ENCODE measurements at places on chromosomes 12 and 14.
A peak's percentile ranks its signal among the peaks of the same experiment; 100 is the strongest.

- DNase-seq = peak; percentile 8
Observed at GRCh38 chr12:95859344-95859816, 628 bp downstream of the SNRPF start.

GRCh38 chr12:54373649-54374561 lies 9.6 kb upstream of the GPR84 start:
- peak; percentile 17 for DNase-seq

DNA sequence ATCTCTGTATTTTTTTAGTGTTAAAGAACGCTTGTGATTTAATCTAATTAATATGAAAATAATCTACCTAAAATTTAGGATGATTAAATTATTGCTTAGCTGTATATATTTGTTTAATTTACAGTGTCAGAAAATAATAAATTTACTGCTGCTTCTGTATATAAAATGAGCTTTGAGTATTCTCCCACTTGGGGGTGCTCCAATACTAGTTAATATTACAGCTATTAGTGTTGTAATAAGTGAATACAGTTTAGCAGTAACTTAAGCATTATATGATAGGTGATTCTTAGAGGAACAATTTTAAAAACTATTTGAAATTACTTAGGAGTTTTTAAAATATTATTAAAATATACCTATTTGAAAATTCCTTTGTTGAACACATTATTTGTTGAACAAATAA lies 62.2 kb downstream of the PAPOLA start:
- DNase-seq = no peak

- DNase-seq = no peak
Observed at GRCh38 chr12:19834592-19834991, 395.3 kb downstream of the AEBP2 start.

- DNase-seq = no peak
Observed at GRCh38 chr12:76080729-76081415, 3.6 kb downstream of the NAP1L1 start.

DNA sequence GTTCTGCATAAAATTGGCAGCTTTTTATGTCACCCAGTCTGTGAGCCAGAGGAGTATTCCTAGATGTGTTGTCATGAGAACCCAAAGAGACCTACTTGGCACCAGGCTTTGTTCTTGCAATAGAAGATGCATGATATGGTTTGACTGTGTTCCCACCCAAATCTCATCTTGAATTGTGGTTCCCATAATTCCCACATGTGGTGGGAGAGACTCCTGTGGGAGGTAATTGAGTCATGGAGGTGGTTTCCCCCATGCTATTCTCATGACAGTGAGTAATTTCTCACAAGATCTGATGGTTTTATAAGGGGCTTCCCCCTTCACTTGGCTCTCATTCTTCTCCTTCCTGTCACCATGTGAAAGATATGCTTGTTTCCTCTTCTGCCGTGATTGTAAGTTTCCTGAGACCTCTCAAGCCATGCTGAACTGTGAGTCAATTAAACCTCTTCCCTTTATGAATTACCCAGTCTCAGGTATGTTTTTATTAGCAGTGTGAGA lies 572.0 kb upstream of the ATP2B1 start:
- DNase-seq = peak; percentile 19

GRCh38 chr12:27521066-27521465 lies 2.9 kb upstream of the PPFIBP1 start:
- no peak for DNase-seq

DNA sequence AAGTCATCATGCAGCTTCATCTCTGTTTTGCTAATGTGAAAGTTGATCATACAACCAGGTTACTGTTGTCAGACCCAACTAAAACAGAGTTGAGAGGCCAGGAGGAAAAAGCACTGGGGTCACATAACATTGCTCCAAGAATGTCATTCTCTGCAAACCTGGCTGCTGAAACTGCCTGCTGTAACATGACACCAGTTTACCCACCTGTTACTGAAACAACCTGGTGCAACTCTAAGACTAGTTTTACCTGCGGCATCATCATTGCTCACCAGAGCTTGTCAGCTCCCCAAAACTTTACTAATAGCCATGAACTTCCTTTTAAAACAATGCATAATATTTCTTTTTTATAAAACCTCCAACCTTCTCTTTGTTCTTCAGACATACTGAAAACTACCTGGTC lies 30.7 kb upstream of the DEGS2 start:
- DNase-seq = no peak

- DNase-seq = no peak
Observed at GRCh38 chr12:104171785-104172569, 34.0 kb upstream of the NFYB start.

GRCh38 chr12:56785141-56785865 lies 22.2 kb downstream of the HSD17B6 start:
- no peak for DNase-seq

GRCh38 chr14:104563742-104564615 lies 15.6 kb upstream of the C14orf180 start:
- DNase-seq = peak; percentile 63

GRCh38 chr12:77224346-77224745 lies 159.0 kb upstream of the E2F7 start:
- DNase-seq = no peak

GRCh38 chr12:112627851-112628250 lies 163.7 kb upstream of the RPH3A start:
- no peak for DNase-seq

- DNase-seq = no peak
Observed at GRCh38 chr12:131018019-131018620, 64.4 kb downstream of the ADGRD1 start.

DNA sequence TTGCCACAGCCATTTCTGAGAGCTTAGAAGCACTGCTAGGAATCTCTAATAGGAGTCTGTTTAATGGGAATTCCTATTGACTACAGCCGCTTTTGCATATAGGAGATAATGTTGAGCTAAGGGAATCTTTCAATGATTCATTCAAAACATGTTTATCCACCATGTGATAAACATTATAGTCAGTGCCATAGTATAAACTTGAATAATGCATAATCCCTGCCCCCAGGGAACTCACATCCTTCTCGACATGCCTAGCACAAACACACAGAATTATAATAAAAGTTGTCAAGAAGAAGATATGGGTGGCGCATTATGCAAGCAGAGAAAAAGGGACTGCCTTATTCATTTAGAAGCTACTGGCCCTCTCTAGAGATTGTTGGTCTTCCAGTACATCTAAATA lies 248.0 kb downstream of the DAD1 start:
- DNase-seq = no peak

GRCh38 chr12:113325916-113326315 lies 9.0 kb downstream of the SLC8B1 start:
- DNase-seq = no peak

GRCh38 chr14:30849354-30849753 lies 25.0 kb upstream of the COCH start:
- DNase-seq = no peak

- no peak for DNase-seq
Observed at GRCh38 chr14:29459969-29460560, 467.6 kb downstream of the PRKD1 start.

DNA sequence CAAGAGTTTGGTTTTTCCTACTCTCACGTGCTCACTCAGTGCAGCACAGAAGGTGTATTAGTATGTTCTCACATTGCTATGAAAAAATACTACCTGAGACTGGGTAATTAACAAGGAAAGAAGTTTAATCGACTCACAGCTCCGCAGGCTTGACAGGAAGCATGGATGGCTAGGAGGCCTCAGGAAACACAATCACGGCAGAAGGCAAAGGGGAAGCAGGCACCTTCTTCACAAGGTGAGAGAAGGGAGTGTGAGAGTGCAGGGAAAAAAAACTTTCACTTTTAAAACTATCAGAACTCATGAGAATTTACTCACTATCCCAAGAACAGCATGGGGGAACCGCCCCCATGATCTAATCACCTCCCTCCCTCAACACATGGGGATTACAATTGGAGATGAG lies 185.8 kb upstream of the TMPO start:
- no peak for DNase-seq

DNA sequence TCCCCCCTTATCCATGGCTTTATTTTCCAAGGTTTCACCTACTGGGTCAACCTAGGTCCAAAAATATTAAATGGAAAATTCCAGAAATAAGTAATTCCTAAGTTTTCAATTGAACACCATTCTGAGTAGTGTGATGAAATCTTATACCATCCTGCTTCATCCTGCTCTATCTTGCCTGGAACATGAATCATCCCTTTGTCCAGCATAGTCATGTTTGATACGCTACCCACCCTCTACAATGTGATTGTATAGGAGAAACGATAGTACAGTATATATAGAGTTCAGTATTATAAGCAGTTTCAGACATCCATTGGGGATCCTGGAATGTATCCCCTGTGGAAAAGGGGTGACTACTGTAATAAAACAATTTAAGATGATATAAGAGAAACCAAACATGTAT lies 62.2 kb downstream of the IFNG start:
- DNase-seq = no peak

- no peak for DNase-seq
Observed at GRCh38 chr12:51766067-51766676, 82.3 kb downstream of the FIGNL2 start.

GRCh38 chr14:45893127-45893526 lies 640.1 kb upstream of the MIS18BP1 start:
- DNase-seq = no peak

GRCh38 chr12:105279460-105280056 lies 43.6 kb upstream of the APPL2 start:
- peak; percentile 27 for DNase-seq

DNA sequence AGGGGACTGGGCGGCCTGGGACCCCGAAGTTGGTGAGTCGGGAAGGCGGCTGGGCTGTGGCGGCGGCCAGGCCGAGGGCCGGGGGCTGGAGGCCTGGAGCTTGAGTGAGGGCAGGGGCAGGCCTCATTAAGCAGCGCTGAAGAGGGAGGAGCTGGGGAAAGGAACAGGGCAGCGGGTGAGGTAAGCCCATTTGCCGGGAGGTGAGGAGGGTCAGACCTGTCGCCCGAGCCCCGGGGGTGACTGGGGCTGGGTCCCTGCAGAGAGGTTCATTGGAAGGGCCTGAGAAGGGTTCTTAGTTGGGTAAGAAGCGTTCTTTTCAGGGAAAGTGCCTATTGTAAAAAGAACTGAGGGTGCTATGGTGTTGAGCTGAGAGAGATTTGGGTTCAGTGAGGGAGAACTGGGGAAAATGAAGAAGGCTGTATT lies 441 bp downstream of the RAB5B start:
- DNase-seq = peak; percentile 41

DNA sequence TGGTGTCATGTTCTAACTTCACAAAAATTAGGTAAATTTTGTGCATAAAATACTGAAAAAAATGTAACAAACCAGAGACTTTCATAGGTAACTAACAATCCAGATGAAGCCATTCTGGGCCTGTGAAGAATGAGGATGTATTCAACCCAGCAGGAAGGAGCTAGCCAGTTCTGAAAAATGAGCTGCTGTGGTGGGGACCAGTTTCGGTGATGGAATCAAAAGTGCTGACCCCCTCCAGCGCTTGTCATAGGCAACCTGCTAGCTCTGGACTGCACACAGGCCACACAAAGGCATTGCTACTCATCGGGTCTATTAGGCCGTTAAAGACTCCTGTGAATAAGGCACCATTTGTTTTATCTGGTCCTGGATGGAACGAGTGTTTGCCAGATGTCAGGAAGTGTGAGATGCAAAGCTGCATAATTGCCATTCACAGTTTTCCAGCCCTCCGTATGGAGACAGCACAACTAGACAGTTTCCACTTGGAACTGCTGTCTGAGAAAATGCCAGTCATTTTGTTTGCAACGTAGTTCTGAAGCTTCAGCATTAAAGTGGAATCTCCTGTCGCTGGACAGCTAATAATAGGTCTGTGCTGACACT lies 3.3 kb upstream of the RIMBP2 start:
- no peak for DNase-seq

GRCh38 chr12:54383041-54383609 lies 1.4 kb downstream of the ZNF385A start:
- DNase-seq = peak; percentile 68

DNA sequence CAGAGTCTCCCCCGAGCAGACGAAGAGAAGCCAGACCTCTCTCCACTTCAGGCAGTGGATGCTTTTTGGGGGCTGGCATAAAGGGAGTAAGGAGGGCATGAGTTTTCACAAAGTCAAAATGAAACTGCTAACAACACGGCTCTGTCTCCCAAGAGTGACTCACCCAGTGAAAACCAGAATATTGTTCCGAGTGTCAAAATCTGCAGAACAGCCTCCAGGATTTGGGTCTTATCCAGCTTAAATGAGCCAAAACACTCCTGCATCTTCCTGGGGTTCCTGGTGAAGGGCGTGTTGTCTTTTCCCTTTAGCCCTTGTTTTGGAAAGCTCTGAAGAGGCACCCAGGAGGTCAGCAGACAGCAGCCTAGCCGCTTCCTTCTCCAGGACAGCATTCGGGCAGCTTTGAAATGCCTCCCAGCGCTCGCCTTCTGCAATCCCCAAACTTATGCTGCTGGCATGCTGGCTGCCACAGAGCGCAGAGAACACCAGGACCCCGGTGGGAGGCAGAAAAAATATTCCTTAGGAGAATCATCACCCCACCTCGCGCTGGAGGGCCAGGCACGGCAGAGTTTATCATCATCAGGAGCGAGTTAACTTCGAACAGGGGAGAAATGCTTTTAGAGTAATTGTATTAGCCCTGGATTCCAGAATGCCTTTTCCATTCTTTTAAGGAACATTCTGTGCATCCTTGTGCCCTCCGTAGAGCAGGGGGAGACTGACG lies 117.7 kb upstream of the NCOR2 start:
- DNase-seq = no peak

Measured in stimulated activated CD4-positive, alpha-beta T cell treated with anti-CD3 and anti-CD28 coated beads, Interleukin-1b, Interleukin-23, amount 100 ng/mL, for 48 hours (primary cell).